NCI-H187 (cell line): ENCODE measurements at places on chromosomes 4 and X.

DNA sequence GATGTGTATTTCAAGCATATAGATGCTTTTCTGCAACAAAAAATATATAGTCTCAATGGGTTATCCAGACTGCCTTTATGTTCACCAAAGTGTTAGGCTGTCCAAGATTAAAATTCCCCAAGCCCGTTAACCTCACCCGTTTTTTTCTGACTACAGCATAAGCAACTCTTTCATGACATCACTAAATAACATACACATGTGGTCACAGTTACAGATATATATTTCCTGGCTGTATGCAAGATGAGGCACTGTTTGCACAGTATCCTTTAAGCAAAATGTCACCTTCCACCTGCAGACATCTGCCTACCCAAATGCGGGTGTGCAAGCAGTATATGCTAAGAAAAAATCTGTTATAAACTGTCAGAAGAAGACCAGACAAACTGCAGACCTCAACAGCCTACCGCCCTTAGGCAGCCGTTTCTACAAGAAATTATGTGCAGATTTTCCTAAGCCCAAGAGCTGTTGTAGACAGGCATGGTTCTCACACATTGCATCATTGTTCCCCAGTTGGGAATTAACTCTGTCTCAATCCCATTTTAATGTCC lies 183.1 kb upstream of the MXRA5 start:
- DNase-seq: no peak

DNA sequence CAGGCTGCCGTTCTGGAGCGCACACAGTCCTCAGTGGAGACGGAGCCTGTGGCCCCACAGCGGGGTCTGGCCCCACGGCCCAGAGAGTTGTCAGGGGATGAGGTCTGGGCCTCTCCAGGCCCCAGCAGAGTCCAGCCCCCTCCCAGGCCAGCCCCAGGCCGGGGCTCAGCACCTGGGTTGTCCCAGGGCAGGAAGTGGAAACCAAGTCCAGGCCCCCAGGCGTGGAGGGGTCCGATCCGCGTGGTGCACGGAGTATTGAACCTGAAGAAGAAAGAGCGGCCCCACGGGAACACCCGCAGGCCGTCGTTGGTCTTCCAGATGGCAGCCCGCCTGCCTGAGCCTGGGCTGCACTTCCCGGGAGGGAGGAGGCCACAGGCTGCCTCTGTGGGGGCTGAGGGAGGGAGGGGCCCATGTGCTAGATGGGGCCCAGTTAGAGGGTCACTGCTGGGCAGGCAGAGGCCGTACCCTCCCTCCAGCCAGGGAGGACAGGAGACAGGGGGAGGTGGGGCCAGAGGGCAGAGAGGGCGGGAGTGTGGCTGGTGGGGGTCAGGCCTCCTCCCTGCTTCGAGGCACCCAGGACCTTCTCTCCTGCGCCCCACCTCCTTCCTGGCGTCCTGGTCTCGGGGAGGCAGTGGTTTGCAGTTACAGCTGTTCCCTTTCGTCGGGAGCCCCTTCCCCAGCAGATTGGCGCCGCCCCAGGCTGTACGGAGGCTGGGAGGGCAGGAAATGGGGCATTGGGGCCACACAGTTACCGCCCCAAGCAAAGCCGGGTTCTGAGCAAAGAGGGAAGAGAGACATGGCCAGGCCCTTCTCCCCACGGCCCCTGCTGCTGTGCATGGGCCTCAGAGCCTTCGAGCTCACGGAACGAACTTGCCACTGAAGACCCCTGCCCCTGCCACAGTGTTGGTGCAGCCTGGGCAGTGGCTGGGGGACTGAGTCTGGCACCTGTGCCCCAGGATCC lies 8.1 kb downstream of the HGFAC start:
- DNase-seq: no peak

GRCh38 chr4:66852843-66853242 lies 692.5 kb downstream of the CENPC start:
- no peak for DNase-seq

- DNase-seq: no peak
Measured at GRCh38 chr4:165838575-165838974, 34.5 kb upstream of the TLL1 start.

GRCh38 chrX:41118156-41118555 lies 32.9 kb downstream of the USP9X start:
- DNase-seq: no peak
